Colonic mucosa (tissue), 4 donors: ENCODE measurements at places on chromosomes 4 and X. TPM values are rescaled to one million over a fixed set of nuclear protein-coding genes. Genes with fewer than 3 reads are reported as not detected.
A peak's percentile ranks its signal among the peaks of the same experiment; 100 is the strongest.

The GYPE gene
- not detected for total RNA-seq

The OTUD5 gene
- 40.9 TPM for total RNA-seq

The MAGEA2 gene
- total RNA-seq, result not detected

The RHOXF2 gene
- total RNA-seq, result 0.25 TPM

The SCML2 gene
- 1.2 TPM for total RNA-seq

The GPR82 gene
- 0.56 TPM for total RNA-seq

- no peaks in the 10 kb centered on the region for H3K27me3 ChIP-seq
- H3K4me1 ChIP-seq, result peaks cover 4% of the 10 kb centered on the region
- H3K4me3 ChIP-seq, result peak overlapping the region; percentile 69
- H3K36me3 ChIP-seq, result no peaks in the 10 kb centered on the region
- no peak overlapping the region for H3K27ac ChIP-seq
- DNase-seq, result no peak
Measured at GRCh38 chr4:102503301-102503746, 2.2 kb downstream of the NFKB1 start.

- H3K4me1 ChIP-seq, result no peaks in the 10 kb centered on the region
- no peak overlapping the region for H3K27ac ChIP-seq
- no peaks in the 10 kb centered on the region for H3K27me3 ChIP-seq
Measured at GRCh38 chrX:39409246-39409917, 608.1 kb downstream of the MID1IP1 start.

GRCh38 chr4:26227601-26228229 lies 93.1 kb upstream of the RBPJ start:
- H3K4me3 ChIP-seq, result no peak overlapping the region
- no peaks in the 10 kb centered on the region for H3K4me1 ChIP-seq
- no peak overlapping the region for H3K27ac ChIP-seq
- DNase-seq, result no peak

DNA sequence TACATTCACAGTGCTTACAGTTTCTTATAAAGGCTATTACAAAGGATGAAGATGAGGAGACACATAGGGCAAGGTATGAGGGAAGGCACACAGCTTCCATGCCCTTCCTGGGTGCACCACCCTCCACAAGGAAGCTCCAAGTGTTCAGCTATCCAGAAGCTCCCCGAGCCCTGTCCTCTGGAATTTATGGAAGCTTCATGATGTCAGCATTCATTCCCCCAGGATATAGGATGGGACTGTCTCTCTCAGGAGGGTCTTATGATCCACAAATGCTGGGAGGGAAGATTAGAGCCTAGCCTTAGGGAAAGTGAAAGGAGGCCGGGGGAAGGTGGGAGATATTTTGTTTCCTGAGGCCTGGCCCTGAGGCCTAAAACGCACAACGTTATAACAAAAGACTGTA lies 236.0 kb downstream of the ANK2 start:
- no peak for DNase-seq
- no peaks in the 10 kb centered on the region for H3K4me1 ChIP-seq
- no peaks in the 10 kb centered on the region for H3K27me3 ChIP-seq
- no peaks in the 10 kb centered on the region for H3K36me3 ChIP-seq

GRCh38 chr4:1351854-1352566 lies 5.0 kb downstream of the UVSSA start:
- no peak overlapping the region for H3K27ac ChIP-seq

DNA sequence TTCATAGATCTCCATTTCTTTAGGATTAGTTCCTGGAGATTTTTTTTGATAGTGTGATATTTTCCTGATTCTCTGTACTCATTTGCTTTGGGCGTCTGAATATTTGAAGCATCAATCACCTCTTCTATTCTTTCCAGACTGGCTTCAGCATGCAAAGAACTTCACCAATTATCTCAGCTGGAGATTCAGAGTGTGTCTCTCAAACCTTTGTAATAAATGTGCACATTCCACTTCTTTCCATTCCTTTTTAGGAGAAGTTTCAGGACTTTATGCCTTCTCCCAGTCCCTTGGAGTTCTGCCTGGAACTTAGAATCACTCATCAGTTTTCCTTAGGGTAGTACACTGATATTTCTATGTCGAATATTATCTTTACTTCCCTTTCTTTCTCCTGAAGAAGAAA lies 334.8 kb downstream of the TEX13C start:
- no peaks in the 10 kb centered on the region for H3K27me3 ChIP-seq
- H3K4me1 ChIP-seq, result no peaks in the 10 kb centered on the region
- no peak overlapping the region for H3K4me3 ChIP-seq
- no peak overlapping the region for H3K27ac ChIP-seq
- DNase-seq, result no peak

- H3K27ac ChIP-seq, result no peak overlapping the region
- no peaks in the 10 kb centered on the region for H3K4me1 ChIP-seq
- H3K36me3 ChIP-seq, result no peaks in the 10 kb centered on the region
- no peaks in the 10 kb centered on the region for H3K27me3 ChIP-seq
Measured at GRCh38 chr4:120680647-120681228, 241.8 kb downstream of the PRDM5 start.

DNA sequence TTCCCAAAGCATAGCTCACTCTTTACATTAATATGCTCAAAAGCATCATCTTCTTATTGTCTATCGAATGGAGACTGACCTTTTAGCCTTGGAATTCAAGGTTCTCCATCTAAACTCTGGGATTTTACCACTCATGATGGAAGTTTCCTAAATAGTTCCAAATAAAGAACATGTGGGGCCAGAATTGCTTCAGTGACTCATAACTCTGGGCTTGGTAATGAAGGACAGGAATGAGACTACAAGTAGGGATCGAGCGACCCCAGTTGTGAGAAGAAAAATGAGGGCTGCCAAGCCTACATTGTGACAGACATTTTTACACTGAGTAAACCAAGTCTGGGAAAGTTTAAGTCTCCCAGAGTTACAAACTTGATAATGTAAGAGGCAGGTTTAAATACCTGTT lies 269.9 kb downstream of the CBLL2 start:
- no peaks in the 10 kb centered on the region for H3K27me3 ChIP-seq
- no peaks in the 10 kb centered on the region for H3K4me1 ChIP-seq
- no peaks in the 10 kb centered on the region for H3K36me3 ChIP-seq
- H3K4me3 ChIP-seq, result no peak overlapping the region

DNA sequence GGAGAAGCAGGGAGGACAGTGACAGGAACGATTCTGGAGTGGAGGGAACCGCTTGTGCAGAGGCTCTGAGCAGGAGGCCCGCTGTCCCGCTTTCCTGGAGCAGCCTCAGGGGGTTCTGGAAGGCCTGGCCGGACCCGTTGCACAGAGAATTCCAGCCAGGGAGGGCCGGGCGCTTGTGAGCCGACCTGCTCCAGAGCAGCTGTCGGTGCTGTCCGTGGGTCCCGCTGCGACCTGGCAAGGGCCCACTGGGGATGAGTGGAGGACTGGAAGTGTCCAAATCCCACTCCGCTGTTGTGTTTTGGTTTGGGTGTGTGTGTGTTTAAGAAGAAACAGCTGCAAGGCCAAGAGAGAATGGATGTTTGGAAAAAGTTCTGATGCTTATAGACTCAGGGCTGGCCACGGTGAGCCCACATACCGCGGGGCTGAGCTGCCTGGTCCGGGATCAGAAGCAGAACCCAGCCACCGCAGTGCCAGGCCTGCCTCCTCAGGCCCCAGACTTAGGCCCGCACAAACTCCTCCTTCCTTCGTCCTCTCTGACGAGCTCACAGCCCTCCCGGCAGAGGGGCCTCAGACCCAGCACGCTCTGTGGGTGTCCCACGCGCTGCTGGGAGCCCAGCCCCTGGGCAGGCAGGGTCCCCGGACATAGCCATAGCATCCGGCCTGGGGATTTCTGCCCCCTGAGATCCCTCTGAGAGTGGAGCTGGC lies 73.9 kb downstream of the HTRA3 start:
- no peak overlapping the region for H3K4me3 ChIP-seq
- DNase-seq, result no peak
- H3K36me3 ChIP-seq, result no peaks in the 10 kb centered on the region
- H3K4me1 ChIP-seq, result no peaks in the 10 kb centered on the region

- no peaks in the 10 kb centered on the region for H3K27me3 ChIP-seq
- no peak overlapping the region for H3K4me3 ChIP-seq
- no peaks in the 10 kb centered on the region for H3K4me1 ChIP-seq
- H3K36me3 ChIP-seq, result no peaks in the 10 kb centered on the region
Measured at GRCh38 chrX:19624739-19625138, 109.4 kb upstream of the MAP3K15 start.

- H3K4me1 ChIP-seq, result no peaks in the 10 kb centered on the region
- H3K27ac ChIP-seq, result no peak overlapping the region
- no peak for DNase-seq
- no peak overlapping the region for H3K4me3 ChIP-seq
- no peaks in the 10 kb centered on the region for H3K27me3 ChIP-seq
Measured at GRCh38 chr4:132063829-132064228, 1085.3 kb upstream of the PCDH10 start.

DNA sequence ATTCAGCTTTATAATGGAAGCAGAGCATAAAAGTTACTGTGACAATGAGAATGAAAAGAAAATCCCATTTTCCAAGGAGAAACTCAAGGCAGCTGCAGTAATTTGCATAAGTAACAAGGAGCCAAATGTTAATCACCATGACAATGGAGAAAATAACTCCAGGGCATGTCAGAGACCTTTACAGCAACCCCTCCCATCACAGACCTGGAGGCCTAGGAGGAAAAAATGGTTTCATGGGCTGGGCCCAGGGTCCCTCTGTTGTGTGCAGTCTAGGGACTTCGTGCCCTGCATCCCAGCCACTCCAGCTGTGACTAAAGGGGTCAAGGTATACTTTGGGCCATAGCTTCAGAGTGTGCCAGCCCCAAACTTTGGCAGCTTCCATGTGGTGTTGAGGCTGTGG lies 223.5 kb downstream of the NPFFR2 start:
- H3K27me3 ChIP-seq, result no peaks in the 10 kb centered on the region
- DNase-seq, result no peak
- no peak overlapping the region for H3K27ac ChIP-seq
- H3K4me3 ChIP-seq, result no peak overlapping the region

DNA sequence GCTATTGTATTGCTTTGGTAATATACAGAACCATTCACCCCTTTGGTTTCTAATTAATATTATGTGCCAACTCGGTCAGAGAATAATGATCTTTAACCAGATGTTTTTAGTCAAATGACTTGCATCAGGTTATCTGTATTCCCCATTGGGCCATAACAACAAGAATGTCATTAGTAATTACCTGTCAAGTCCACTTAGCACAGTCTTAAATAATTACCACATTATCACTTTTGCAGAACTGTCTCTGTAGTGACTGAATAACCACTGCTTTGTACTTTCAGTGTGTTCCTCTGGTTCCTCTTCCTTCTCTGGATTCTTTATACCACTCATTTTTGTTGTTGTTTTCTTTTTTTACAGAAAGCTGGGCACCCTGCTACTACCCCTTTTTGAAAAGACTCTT lies 257.7 kb upstream of the SPOCK3 start:
- H3K27ac ChIP-seq, result no peak overlapping the region
- H3K36me3 ChIP-seq, result no peaks in the 10 kb centered on the region
- H3K4me1 ChIP-seq, result no peaks in the 10 kb centered on the region
- no peak overlapping the region for H3K4me3 ChIP-seq
- no peaks in the 10 kb centered on the region for H3K27me3 ChIP-seq
- DNase-seq, result no peak

- no peak for DNase-seq
- no peaks in the 10 kb centered on the region for H3K27me3 ChIP-seq
- no peaks in the 10 kb centered on the region for H3K36me3 ChIP-seq
- no peak overlapping the region for H3K4me3 ChIP-seq
- H3K4me1 ChIP-seq, result no peaks in the 10 kb centered on the region
- no peak overlapping the region for H3K27ac ChIP-seq
Measured at GRCh38 chr4:26220696-26221095, 100.1 kb upstream of the RBPJ start.

GRCh38 chr4:22090661-22091351 lies 142.2 kb upstream of the KCNIP4 start:
- no peak for DNase-seq
- no peak overlapping the region for H3K27ac ChIP-seq
- no peaks in the 10 kb centered on the region for H3K4me1 ChIP-seq
- no peaks in the 10 kb centered on the region for H3K27me3 ChIP-seq
- H3K4me3 ChIP-seq, result no peak overlapping the region
- H3K36me3 ChIP-seq, result no peaks in the 10 kb centered on the region

- H3K27me3 ChIP-seq, result no peaks in the 10 kb centered on the region
- DNase-seq, result peak; percentile 18
- no peak overlapping the region for H3K27ac ChIP-seq
- H3K4me3 ChIP-seq, result no peak overlapping the region
Measured at GRCh38 chr4:176123710-176124407, 58.2 kb downstream of the WDR17 start.

DNA sequence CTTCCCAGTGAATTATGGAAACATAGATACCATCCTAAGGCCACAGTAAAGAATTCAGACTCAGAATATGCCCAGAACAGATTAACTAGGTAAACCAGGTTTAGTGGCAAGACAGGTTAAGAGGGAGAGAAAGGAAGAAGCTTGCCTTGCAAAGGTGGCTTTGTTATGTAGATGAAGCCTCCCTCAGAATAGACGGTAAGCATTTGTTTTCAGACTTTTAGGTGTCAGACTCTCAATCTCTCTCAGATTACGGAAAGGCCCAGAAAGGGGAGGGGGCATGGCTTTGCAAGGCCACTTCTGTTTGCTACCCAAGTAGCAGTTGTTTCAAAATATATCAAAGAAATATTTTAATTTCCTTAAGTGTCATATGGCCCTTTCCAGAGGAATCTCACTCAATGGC lies 457.1 kb upstream of the BOD1L1 start:
- H3K4me3 ChIP-seq, result no peak overlapping the region
- H3K27me3 ChIP-seq, result no peaks in the 10 kb centered on the region
- no peaks in the 10 kb centered on the region for H3K4me1 ChIP-seq
- H3K36me3 ChIP-seq, result no peaks in the 10 kb centered on the region
- H3K27ac ChIP-seq, result no peak overlapping the region
- no peak for DNase-seq

DNA sequence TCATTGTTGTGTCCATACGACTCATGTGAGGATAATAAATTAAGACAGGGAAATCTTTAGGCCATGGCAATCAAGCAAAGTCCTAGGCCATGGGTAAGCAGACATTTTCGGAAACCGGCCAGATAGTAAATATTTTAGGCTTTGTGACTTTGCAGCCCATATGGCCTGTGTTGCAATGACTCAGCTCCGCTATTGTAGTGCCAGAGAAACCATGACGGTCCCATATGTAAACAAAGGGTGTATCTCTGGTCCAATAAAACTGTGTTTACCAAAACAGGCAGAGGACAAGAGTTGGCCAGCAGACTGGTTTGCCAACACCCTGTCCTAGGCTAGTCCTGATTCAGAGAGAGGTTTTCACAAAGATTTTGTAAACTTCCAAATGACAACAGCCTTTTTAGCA lies 5.0 kb downstream of the FAM114A1 start:
- peak overlapping the region; percentile 51 for H3K27ac ChIP-seq
- H3K4me3 ChIP-seq, result no peak overlapping the region
- peak; percentile 68 for DNase-seq
- H3K4me1 ChIP-seq, result peaks cover 5% of the 10 kb centered on the region
- H3K27me3 ChIP-seq, result no peaks in the 10 kb centered on the region

DNA sequence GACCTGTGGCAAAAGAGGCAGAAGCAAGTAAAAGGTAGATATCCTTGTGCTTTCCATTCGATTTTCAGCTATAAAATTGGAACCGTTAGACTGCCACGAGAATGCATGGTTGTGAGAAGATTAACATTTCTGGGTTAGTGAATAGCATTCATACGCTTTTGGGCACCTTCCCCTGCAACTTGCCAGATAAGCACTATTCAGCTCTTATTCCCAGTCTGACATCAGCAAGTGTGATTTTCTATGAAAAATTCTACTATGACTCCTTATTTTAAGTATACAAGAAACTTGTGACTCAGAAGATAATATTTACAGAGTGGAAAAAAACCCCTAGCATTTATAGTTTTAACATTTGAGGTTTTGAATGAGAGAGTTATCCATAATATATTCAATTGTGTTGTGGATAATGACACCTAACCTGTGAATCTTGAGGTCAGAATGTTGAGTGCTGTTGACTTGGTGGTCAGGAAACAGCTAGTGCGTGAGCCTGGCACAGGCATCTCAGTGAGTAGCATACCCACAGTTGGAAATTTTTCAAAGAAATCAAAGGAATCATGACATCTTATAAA lies 3.9 kb downstream of the FGB start:
- DNase-seq, result no peak
- no peaks in the 10 kb centered on the region for H3K4me1 ChIP-seq
- H3K36me3 ChIP-seq, result no peaks in the 10 kb centered on the region
